ENCODE measurements at places on chromosomes 6 and 20.

DNA sequence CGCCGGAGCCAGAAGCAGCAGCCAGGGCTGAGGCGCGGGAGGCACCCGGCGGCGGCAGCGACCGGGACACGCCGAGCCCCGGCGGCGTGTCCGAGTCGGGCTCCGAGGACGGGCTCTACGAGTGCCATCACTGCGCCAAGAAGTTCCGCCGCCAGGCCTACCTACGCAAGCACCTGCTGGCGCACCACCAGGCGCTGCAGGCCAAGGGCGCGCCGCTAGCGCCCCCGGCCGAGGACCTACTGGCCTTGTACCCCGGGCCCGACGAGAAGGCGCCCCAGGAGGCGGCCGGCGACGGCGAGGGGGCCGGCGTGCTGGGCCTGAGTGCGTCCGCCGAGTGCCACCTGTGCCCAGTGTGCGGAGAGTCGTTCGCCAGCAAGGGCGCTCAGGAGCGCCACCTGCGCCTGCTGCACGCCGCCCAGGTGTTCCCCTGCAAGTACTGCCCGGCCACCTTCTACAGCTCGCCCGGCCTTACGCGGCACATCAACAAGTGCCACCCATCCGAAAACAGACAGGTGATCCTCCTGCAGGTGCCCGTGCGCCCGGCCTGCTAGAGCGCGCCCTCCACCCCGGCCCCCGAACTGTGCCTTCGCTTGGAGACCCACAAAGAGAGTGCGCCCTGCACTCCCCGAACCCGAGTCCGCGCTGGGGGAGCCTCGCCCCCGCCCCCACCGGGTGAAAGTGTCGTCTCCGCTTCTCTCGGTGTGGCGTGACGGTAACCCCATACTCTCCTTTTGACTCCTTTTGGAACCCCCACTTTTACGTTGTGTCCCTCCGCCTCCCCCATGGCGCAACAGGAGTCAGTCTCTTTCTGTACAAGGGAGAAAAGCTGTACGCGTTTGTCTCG lies 1.6 kb downstream of the INSM1 start:
- DNase-seq, result no peak

DNA sequence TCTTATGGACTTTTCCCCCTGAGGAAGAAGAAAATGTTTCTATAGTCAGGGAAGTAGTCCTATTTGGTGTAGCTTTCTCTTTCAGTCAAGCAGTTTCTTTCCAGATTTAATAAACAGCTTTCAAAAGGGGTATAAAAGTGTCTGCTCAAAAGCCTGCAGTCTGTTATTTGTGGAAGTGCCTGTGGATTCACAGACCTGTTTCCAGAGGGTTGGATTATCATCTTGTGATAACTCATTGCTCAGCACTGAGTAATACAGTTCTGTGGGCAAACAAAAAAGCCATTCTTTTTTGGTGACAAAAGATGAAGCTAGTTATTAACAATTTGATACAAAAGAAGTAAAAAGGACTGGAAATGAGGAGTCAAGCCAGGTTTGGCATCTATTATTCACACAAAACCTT lies 358.2 kb upstream of the ID4 start:
- DNase-seq, result no peak

- DNase-seq, result no peak
Measured at GRCh38 chr6:44169154-44169553, 10.5 kb downstream of the CAPN11 start.

DNA sequence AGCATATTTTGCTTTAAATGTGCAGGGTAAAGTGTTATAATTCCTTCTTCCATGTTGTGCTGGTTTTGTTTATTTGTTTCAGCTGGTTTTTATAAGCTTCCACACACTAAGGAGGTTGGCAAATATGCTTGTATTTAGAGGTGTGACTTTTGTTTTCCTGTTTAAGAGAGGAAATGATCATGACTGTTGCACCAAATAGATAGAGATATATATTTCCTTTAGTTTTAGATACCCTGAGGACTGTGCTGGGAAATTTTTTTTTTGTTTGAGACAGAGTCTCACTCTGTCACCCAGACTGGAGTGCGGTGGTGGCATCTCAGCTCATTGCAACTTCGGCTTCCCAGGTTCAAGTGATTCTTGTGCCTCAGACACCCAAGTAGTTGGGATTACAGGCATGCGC lies 5.8 kb downstream of the TBPL1 start:
- DNase-seq, result no peak

DNA sequence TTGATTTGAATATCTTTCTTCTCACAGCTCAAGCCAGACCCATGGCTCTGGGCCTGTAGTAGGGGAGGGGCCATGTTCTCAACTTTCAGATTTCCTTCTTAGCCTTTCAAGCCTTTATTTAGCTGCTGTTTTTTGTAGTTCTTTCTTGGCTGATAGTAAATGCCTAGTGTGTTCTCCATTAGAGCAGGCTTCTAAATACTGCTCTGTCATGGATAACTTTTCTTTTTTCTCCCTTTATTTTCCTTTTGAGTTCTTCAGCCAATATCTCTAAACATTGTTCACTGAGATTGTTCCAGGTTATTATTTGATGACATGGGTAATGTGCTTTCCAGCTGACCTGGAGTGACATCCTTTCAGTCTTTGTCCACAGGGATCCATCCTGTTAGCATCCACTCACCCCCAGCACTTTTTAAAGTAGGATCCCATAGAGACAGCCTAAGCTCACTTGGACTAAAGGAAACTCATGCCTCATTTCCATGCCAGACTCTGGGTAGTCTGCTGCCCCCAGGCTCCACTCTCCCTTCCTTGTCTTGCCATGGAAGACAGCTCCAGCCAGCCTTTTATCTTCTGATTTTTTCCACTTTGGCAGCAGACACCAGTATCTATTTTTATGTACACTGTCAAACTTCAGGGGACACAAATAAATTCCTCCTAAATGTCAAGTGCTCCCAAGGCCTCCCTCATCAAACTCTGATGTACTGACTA lies 645.6 kb downstream of the RNF144B start:
- DNase-seq, result no peak

DNA sequence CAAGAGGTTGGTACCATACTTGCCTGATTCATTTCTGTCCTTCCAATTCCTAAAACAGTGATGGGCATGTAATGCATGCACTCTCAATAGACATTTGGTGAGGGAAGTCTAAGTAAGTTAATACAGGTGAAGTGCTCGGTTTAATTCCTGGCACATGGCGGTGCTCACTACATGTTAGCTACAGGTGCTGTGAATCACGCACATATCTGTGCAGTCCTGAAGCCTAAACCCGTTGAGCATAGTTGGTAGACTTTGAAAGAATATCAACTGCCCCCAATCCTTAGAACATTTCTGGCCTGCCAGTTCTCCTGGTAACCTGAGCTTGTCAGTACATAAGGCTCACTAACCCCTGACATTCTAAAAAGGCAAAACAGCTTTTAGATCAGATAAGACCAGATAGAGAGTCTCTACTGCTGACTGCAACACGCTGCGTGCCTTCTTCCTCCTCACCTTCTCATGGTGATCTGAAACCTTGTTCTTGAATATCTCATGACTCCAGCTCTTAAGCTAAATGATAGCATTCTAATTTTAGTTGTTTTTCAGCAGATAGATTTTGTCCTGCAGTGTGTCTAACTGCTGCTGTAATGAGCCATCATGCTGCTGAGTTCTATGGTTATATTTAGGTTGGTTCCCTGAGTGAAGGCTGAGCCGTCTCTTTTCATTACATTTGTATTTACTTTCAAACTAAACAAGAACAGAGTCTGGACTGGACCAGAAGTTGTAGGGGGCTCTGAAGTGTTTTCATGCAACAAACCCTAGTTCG lies 328.5 kb upstream of the QKI start:
- DNase-seq, result no peak

DNA sequence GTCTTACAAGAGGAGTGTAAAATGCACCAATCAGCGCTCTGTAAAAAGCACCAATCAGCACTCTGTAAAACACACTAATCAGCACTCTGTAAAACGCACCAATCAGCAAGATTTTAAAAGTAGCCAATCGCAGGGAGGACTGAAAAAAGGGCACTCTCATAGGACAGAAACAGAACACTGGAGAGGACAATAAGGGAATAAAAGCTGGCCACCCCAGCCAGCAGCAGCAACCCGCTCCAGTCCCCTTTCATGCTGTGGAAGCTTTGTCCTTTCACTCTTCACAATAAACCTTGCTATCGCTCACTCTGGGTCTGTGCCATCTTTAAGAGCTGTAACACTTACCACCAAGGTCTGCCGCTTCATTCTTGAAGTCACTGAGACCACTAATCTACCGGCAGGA lies 1.7 kb upstream of the AIG1 start:
- no peak for DNase-seq

DNA sequence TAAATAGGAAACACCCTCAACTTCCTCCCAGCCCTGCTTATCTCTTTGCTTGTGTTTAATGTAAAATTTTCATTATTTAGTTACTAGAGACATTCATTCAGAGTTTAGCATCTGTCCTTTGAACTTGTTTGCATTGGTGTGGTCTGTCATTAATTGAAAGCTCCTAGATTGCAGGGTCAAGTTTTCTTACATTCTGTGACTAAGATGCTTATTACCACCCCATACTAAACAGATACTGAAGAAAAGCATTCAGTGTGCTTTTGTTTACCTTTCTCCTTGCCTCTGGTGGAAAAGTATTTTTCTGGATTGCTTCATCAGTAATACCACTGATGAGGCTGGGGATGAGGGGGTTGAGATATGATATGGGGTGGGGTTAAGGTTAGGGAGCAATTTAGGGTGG lies 199.0 kb downstream of the SAMD5 start:
- DNase-seq, result no peak

GRCh38 chr6:20952699-20953474 lies 418.6 kb downstream of the CDKAL1 start:
- peak; percentile 9 for DNase-seq

DNA sequence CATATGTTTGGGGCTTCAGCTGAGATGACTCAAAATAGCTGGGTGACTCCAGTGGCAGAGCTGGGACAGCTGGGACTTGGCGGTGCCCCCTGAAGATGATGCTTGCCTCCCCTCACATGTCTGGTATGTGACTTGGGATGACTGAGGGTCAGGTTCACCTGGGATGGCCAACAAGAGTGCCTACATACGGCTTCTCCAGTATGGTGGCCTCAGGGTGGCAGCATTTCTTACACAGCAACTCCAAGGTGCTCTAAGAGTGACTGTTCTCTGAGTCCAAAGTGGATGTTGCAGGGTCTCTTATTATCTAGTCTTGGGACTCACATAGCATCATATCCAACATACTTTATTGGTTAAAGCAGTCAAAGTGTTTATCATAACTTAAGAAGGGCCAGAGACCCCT lies 87.8 kb upstream of the CENPW start:
- DNase-seq, result no peak

- no peak for DNase-seq
Measured at GRCh38 chr6:70686548-70687133, 19.0 kb downstream of the SMAP1 start.

DNA sequence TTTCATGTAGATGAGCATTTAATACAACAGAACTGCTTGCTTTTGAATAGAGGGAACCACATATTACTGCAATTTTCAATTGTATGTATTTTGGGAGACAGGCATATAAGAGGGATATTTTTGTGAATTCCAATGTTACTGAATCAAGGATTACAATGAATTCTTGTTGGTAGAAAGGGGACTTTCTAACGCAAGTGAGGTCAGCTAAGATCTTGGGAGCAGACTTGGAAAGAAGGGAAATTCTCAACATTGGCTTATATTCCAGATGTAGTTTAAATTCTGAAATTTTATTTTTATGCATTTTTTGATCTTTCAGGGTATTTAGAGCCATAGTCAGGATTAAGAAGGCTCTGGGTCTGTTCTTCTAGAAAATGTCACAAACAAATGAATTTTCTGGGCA lies 43.3 kb upstream of the CTAGE9 start:
- no peak for DNase-seq

DNA sequence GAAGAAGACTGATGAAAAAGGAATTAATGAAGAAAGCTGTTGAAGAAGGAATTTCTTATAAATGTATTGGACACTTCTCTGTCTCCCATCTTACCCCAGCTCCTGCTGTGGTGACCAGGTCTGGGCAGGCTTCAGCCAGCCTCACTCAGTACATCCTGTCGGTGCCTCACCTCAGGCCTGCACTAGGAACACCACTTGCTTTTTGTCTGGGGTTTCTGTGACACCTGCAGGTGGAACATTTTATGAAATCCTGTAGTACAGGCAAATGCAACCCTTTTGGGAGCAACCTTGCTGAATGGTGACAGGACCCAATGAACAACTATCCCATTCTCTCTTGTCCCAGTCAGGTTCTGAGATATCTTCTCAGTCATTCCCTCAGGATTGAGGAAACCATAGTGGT lies 129.7 kb downstream of the PRDM13 start:
- DNase-seq, result no peak

DNA sequence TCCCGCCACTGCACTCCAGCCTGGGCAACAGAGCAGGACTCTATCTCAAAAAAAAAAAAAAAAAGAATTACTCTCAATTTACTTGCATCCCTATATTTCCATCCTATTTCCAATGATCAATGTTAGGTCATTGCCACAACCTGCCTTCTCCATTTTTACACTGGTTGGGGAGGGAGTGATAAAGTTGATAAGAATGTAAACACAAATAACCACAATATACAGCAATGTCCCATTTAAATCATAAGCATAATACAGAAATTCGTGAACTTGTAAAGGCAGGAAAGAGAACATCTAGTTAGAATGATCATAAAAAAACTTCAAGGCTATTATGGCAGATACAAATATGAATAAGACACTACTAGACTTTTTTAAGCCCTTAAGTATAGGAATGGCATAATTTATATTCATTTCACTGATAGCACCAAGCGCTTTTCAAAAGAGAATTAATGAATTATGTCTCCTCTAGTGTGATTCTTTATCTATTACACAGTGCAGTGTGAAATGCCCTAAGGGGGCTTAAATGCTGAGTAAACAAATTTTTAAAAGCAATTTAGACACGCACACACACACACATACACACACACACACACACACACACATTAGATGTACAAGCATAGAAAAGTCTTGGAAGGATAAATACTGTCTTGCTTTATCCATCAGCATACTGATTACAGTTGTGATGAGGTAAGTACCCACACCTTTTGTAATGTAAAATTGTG lies 33.5 kb upstream of the RAB23 start:
- DNase-seq, result no peak

- DNase-seq, result no peak
Measured at GRCh38 chr20:63944078-63944941, 11.9 kb downstream of the UCKL1 start.

- DNase-seq, result no peak
Measured at GRCh38 chr6:1584996-1585668, 24.6 kb upstream of the FOXC1 start.

GRCh38 chr6:46023216-46023915 lies 7.7 kb upstream of the CLIC5 start:
- no peak for DNase-seq
